HT1080 (cell line): ENCODE measurements at places on chromosomes 13 and 19. TPM values are rescaled to one million over a fixed set of nuclear protein-coding genes. Genes with fewer than 3 reads are reported as not detected.

DNA sequence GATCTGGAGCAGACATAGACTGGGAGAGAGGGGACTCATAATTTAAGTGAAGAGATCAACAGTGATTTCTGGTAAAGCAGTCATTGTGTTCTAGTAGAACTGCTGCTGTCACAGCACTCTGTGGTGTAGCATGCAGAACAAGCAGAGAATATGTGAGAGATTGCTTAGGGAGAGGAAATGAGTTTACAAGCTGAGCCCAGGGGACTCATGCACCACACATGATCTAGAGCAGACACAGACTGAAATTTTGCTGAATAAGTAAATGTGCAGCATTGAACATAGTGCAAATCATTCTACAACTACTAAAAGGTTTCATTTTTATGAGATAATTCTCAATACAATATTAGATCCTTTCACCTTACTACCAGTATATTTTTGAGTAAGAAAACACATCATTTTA is 125.7 kb downstream of the MYO16 start:
- peak; percentile 42 for DNase-seq

- DNase-seq, result peak; percentile 40
Observed at GRCh38 chr13:102983496-102983895, 82.7 kb downstream of the SLC10A2 start.

DNA sequence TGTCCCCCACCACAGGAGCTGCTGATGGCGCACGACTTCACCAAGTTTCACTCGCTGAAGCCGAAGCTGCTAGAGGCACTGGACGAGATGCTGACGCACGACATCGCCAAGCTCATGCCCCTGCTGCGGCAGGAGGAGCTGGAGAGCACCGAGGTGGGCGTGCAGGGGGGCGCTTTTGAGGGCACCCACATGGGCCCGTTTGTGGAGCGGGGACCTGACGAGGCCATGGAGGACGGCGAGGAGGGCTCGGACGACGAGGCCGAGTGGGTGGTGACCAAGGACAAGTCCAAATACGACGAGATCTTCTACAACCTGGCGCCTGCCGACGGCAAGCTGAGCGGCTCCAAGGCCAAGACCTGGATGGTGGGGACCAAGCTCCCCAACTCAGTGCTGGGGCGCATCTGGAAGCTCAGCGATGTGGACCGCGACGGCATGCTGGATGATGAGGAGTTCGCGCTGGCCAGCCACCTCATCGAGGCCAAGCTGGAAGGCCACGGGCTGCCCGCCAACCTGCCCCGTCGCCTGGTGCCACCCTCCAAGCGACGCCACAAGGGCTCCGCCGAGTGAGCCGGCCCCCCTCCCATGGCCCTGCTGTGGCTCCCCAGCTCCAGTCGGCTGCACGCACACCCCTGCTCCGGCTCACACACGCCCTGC is 4.4 kb upstream of the NOP53 start:
- DNase-seq, result no peak

- no peak for DNase-seq
Observed at GRCh38 chr19:8678244-8678807, 20.3 kb downstream of the ACTL9 start.

DNA sequence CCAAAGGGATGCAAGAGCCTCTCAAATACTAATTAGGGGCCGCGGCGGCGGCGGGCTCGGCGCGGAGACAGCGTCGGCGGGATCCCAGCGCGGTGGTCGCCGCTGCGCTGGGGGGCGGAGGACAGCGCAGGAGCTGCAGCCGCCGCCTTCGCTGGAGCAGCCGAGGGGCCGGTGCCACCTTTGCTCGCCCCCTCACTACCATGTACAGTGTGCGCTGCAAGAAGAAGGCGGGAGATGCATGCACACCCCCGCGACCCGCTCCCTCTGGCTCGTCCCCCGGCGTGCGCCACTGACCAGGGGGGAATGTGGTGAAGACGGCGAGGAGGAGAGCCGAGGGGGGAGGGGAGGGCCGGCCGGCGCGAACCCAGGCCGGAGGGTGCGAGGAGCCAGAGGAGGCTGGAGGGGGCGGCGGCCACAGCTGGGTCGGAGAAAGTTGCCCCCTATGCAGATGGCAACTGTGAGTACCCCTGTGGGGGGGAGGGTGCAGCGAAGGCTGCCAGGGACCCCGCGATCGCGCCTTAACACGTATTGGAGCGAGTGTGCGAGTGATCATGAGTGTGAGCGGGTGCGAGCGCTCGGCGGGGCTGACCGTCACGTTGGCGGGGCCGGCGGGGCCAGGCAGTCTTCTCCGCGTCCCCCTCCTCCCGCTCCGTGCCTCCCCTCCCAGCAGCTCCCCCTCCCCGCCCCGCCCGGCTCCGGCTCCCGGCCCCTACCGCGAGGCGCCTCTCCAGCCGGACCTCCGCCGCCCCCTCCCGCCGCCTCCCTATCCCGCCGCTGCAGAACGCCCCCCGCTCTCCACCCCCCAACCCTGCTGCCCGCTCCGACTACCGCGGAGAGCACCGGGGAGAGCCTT is 808 bp downstream of the SLITRK5 start:
- DNase-seq, result no peak

DNA sequence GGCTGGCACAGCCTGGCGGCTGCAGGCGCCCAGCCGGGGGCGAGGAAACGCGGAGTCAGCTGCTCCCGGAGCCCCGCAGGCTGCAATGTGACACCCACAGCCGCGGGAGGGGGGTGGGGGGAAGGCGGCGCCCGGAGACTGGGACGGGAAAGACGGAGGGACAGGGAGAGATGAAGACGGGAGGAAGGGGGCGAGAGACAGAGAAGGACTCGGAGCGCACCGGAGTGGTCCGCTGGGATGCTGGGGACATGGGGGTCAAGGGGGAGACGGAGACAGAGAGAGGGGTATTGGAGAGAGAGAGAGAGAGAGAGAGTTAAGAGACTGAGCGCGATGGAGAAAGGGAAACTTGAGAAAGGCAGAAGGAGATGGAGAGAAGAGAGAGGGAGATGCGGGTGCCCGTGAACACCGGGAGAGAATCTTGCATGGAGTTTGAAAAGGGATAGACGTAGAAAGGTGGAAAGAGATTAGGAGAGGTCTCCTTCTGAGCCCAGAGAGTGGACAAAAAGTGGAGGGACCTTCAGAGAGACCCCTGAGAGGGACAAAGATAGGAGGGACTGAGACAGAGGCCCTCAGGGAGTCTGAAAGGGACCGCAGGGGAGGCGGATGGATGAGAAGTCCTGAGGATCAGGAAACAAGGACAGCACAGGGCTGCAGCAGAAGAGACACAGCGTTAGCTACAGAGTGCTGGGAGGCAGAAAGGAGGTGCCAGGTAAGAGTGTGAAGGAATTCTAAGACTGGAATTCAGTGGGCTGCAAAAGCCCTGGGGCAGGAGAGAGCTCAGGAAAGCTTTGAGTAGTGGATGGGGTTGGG is 1.0 kb downstream of the SCN1B start:
- no peak for DNase-seq

- no peak for DNase-seq
Observed at GRCh38 chr19:14655726-14656125, 18.9 kb downstream of the ADGRE3 start.

- DNase-seq, result no peak
Observed at GRCh38 chr19:34904664-34905527, 21.8 kb upstream of the ZNF30 start.

DNA sequence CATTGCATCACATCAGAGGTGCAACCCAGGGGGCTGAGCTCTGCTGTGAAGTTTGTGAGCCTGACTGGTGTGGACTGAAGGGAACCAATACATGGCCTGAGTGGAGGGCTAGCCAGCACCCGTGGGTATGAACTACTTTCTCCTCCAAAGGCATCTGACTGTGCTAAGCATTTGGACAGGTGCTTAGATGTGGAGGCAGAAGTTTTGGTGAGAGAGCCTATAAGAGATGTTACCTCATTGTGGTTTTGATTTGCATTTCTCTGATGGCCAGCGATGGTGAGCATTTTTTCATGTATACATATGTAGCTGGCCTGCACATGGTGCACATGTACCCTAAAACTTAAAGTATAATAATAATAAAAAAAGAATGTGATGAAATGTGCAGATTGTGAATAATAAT is 46.9 kb downstream of the TEX29 start:
- no peak for DNase-seq

DNA sequence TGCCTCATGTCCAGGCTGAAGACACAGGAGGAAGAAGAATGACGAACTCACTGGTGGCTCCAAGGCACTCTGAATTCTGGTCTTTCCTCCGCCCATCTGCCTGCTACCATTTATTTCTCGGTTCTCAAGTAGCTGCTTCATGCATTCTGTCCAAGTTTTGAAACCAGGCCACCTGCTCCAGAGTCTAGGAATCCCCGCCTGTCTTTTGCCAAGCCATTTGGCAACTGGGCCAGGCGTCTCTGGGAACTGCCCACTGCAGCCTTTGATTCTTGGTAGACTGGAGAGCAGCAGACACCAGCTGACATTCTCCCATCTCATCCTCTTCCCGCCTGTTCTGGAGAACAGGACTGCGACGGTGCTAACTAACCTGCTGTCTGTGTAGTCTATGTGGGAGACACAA is 10.8 kb downstream of the SLC35E1 start:
- DNase-seq, result no peak

DNA sequence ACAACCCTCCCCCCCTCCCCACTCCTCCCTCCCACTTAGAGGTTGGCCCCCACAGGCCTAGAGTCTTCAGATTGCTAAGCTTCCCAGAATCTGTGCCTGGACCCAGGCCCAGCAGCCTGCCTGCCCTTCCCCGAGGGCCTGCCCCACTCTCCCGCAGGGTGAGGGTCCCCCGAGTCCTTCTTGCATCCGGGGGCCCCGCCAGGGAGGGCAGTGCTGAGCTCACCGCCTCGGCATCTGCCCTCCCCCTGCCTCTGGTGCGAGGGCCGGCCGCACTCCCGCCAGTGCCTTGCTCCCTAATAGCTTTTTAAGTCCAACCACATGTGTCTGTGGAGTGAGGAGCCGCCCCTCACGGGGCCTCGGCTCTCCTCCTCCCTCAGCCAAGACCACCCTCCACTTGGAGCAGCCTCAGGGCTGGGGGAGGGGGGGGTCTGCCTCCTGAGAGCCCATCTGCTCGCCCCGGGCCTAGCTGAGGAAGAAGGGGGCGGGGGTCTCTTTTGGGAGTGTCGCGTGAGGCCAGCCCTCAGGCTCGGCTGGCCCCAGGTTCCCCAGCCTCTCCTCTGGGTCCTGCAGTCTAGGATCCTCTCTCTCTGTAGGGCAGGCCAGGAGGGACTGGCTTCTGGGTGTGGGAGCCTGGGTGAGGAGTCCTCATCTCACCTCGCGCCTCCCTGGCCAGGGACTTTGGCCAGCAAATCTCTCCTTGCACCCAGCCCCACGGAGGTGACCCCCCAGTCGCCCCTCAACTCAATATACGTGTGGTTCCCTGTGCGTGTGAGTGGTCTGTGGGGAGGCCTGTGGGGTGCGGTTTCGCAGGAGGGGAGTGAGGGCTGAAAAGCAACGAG is 47.2 kb downstream of the LYL1 start:
- peak; percentile 91 for DNase-seq

The GRWD1 gene
- 97.2 and 113 TPM in 2 replicates for total RNA-seq

DNA sequence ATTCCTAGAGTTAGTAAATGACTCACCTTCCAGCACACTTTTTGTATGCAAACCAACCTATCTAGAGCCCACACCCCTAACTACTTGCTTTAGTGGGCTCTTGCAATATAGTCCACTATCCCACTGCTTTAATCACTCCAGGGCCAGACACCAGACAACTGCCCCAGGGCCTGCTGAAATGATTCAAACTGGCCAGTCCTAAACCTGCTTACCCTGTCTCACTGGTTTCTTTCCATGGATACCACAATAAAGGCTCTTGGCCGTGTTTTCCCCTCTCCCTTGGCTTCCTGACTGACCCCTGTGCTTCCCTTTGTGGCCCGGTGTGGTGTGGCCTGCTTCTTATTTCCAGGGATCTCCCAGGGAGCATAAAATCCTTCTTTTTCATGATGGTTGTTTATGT is 14.6 kb downstream of the HS6ST3 start:
- DNase-seq, result no peak

DNA sequence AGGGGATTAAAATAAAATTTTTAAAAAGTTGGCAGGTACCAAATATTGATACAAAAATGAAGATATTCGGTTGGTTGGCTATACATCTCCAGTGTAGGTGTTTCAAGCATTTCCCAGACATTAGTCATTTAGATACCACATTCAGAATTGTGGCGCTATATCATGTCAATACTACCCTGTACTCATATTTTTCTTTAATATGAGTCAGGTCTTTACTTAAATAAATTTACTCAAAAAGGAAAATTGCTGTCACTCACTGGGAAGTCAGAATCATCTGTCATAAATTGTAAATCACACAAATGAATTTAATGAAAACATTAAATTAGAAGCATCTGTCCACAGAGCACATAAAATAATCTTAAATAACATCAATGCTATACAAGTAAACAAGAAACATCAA is 134.2 kb downstream of the TSHZ3 start:
- peak; percentile 26 for DNase-seq

GRCh38 chr13:77425705-77426104 is 98.8 kb upstream of the MYCBP2 start:
- DNase-seq, result no peak
